Activated T-helper 1 cell treated with anti-CD3 and anti-CD28 coated beads, Interleukin-2, amount 50 U/mL, for 16 hours (primary cell): ENCODE measurements at places on chromosomes 3 and 15.

- no peak for DNase-seq
These were observed 5.9 kb upstream of the GRAMD2A start for GRCh38 chr15:72203507-72203837.

- no peak for DNase-seq
These were observed 79.2 kb downstream of the SAMMSON start for GRCh38 chr3:70078778-70079177.

- DNase-seq: no peak
These were observed 33.5 kb downstream of the RPL22L1 start for GRCh38 chr3:170836491-170836890.

DNA sequence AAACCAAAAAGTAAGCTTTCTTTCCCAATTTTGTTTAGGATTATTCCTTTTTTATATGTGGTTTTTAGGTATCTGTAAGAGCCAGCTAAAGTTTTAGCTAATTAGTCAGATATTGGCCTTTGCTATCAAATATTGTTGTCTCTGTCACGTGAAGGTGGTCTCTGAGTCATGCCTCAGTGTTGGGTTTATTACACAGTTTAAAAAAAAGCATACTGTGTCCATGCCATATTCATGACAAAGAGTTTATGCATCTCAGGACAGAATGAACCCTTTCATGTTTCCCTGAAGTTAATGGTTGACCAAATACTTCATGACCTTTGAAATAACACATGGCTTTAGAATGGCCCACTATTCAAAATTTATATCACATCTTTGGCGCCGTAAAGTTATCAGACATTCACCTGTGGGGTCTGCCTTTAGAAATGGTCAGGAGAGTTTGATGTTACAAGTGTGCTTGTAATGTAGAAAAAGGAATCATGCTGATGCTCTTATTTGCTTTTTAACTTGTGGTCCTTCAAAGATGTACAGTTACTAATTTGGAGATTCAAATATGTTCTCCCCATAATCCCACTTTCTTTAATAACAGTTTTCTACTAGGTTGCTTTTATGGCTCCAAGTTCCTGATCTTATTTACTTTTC, 101.5 kb downstream of the MYRIP start:
- DNase-seq: no peak

DNA sequence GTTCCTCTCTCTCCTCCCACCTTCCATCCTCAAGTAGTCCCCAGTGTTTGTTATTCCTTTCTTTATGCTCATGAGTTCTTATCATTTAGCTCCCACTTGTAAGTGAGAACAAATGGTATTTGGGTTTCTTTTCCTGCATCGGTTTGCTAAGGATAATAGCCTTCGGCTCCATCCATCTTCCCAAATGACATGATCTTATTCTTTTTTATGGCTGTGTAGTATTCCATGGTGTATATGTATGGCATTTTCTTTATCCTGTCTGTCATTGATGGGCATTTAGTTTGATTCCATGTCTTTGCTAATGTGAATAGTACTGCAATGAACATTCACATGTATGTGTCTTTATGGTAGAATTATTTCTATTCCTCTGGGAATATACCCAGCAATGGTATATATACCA, 62.4 kb upstream of the CFAP161 start:
- DNase-seq: no peak

- no peak for DNase-seq
These were observed 127.1 kb downstream of the MEGF11 start for GRCh38 chr15:66126456-66126855.

- no peak for DNase-seq
These were observed 32.6 kb downstream of the PSMD6 start for GRCh38 chr3:63990733-63991132.

GRCh38 chr15:96325541-96326327, 4.8 kb upstream of the NR2F2 start:
- DNase-seq: no peak
